Activated CD4-positive, alpha-beta T cell treated with anti-CD3 and anti-CD28 coated beads, Interleukin-2, Interleukin-6, amounts not matched to agents 100 ng/mL and 50 ng/mL, durations not matched to agents 16 hours and 8 hours (primary cell): ENCODE measurements at places on chromosomes 6 and 20.

DNA sequence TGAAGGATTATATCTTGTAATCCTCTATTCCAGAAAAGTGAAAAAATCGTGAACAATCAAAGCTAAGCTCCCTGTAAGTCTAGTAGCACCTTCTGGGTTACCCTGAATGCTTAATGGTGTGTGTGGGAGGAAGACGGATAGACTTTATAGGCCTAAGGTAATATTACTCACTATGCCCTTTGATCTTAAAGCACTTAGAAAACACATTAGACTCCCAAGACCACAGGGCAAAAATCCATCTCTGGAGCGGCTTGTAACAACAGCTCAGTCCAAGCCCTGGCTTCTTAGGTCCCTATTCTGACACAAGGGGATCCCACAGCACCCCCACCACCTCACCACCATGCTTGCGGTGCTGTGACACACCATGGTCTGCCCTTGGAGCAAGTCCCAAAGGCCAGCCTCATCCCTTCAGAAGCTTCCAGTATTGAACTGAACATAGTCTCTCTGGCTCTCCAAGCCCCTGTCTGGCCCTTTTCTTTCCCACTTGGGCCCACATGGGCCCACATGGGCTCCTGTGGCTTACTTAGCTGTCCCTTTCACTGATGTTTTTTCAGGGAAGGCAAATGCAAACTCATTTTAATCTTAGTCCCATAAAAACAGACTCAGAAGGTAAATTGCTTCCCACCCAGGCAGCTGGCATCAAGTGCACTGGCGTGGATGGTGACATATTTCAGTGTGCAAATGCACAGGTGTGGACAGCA lies 28.3 kb downstream of the C6orf132 start:
- no peak for DNase-seq

DNA sequence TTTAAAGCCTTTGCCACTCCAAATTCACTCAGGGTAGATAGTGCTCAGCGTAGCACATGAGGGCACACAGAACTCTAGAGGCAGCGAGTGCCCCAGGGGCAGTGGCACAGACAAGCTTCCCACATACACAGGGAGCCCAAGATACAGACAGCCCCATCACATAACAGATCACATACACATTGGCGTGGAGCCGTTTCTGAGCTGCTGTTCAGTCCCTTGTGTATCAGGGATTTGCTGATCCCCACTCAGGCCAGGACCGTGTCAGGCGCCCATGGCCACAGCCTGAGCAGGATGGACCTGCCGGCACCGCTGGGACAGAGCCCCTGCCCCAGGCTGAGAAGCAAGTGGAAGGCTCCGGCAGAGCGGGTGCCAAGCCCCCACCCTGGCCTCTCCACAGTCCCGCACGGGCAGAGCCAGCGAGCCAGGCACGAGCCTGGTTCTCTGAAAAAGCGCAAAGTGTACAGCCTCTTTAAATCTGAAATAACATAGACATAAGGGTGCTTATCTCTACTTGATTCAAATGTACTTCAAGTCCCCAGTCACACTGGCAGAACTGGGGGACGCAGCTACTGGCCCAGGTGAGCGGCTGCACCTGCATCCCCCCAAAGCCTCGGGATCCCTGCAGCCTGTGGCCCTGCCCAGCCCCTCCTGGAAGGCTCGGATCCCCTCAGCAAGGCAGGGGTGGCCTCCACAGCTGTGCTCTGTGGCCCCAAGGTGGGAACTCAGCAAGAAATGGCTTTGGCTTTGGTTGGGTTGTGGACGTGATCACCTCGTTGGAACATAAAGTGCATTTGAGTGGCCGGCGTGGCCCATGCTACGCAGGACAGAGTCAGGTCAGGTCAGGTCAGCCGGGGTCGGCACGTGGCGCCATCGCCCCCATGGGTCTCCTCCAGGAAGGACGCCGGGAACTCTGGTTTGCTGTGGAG lies 231.3 kb downstream of the ERMARD start:
- DNase-seq = no peak

- DNase-seq = peak; percentile 67
Measured at GRCh38 chr6:128327890-128328289, 192.5 kb downstream of the PTPRK start.

- DNase-seq = peak; percentile 32
Measured at GRCh38 chr6:511488-512137, 120.1 kb downstream of the IRF4 start.

GRCh38 chr20:4697831-4698221 lies 23.9 kb upstream of the PRND start:
- DNase-seq = no peak

DNA sequence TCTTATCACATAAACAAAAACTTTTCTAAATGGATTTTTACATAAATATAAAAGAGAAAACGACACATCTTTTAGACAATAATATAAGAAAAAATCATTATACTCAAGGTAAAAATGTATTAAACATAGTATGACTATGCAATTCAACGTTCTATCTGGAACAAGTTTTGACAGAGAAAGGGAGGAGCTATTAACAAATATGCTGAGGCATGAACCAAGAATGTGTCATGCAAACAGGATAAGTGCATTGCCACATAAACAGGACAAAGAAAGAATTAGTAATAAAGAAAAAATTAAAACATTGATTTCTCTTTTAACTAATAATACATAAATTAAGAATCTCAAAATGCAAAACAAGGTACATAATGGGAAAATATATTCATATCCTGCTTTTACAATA lies 1353.4 kb upstream of the GJE1 start:
- DNase-seq = no peak

- DNase-seq = no peak
Measured at GRCh38 chr6:135876058-135876457, 24.6 kb downstream of the PDE7B start.

- DNase-seq = no peak
Measured at GRCh38 chr20:39974966-39975501, 714.0 kb downstream of the MAFB start.

GRCh38 chr20:45037050-45037449 lies 63.9 kb downstream of the KCNS1 start:
- DNase-seq = no peak

DNA sequence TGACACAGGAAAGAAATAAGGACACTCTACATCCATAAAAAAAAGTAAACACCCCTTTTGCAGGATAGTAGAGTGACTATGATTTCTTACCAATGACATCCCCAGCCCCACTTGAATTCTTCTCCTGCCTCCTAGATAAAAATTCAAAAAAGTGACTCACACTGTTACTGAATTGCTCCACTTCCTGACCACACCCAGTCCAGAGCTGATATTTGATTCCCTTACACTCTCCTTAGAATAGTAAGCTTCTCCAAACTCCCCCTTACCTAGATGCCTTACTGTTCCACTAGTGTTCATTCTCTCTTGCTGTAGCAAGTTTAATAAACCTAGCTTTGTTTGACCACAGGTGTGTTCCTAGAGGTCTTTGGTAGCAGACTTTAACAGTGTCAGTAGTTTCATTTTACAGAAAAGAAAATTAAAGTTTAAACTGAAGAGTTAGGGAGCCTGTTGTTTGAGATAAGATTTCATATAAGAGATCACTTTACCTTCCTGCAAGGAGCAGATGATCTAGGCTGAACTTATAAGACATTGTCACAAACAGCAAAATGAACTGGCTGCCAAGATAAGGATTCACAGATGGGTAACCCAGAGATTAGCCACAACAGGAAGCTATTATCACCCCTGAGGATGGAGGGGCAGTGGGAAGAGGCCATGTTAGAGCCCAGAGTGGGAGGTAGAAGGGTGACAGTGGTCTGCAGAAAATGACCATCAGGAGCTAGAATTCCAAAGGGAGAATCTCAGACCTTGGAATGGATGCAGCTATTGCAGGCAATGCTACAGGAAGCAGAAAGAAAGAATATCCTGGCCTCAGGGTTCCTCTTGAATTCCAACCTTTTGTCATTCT lies 28.4 kb upstream of the BTN3A2 start:
- DNase-seq = no peak

DNA sequence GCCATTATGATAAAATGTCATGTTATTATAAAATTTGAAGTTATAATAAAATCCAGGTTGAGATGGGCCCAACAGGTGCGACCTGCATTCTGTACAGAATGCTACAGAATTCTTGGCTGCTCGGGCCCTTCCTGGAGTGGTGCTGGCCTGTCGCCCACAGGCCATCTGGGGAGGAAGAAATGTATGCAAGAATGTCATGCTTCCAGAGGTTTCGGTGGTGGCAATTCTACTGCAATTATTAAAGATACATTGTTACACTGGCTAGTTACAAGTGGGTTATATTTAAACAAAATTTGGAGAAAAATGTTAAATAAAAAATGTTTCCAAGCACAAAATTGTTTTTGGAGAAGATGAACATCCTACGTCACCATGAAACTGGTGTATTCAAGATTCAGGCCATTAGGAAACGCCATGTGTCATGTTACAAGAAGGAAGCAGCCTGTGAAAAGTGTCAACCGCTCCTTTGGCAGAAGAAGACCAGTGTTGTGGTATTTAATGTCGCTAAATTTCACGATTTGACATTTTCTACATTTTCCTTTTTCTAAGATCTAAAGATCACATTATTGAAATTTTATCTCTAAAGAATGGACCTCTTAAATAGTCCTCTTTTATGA lies 7.1 kb downstream of the RAMACL start:
- no peak for DNase-seq
